ENCODE measurements at places on chromosomes 7 and 10.

GRCh38 chr10:112201334-112201733, 17.8 kb upstream of the GPAM start:
- no peak for DNase-seq

DNA sequence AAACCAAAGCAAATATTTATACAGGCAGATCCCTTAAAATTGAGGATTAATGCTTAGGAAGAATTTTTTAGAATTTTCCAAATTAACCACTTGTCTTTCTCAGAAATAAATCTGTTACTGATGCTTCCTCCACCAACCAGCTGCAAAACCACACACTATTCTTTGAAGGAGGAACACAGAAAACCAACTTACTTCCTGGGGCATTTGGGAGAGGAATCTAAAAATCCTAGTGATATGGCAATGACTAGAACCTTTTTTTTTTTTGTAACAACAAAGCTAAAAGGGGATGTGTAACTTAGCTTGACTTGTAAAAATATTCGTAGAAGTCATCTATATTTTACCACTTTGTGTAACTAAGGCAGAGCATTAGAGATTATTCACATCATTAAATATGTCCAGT, 5.1 kb upstream of the TM9SF3 start:
- no peak for DNase-seq

DNA sequence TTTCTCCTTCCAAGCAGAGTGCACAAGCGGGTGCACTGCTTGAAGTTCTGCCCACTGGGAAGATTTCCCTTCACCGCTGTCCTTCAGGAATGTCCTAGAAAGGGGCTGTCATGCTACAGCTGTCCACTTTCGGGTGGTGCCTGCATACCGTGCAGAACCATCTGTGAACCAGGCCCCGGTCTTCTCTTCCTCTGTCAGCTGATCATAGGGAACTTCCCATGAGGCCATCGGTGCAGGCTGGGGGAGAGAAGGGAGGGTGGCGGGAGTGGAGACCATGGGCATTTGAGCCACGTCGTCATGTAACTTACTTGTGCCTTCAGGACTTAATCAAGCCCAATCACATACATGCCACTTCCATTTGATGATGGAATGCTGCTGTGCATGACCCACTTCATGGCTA, 111.6 kb downstream of the NKX6-2 start:
- no peak for DNase-seq

DNA sequence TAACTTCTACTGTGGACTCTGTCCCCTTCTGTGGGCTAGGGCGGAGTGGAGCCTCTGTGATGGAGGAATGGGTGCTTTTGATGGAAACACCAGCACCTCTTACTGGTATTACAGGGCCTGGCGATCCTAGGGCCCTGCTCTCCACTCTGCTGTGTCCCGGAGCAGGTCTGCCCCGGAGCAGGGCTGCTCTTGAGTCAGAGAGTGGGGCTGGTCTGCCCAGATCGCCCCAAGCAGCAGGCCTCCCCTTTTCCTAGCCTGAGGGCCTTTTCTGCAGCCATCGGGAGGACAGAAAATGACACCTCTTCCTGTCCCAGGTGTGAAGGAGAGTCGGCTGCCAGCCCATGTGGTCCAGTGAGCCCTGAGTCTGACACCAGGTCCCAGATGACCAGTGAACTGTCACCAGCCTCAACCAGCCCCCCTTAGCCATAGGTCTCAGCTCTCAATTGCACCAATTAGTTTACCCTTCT, 1.4 kb downstream of the ZNF282 start:
- DNase-seq: no peak

GRCh38 chr10:131323025-131323424, 11.5 kb upstream of the TCERG1L start:
- DNase-seq: no peak

DNA sequence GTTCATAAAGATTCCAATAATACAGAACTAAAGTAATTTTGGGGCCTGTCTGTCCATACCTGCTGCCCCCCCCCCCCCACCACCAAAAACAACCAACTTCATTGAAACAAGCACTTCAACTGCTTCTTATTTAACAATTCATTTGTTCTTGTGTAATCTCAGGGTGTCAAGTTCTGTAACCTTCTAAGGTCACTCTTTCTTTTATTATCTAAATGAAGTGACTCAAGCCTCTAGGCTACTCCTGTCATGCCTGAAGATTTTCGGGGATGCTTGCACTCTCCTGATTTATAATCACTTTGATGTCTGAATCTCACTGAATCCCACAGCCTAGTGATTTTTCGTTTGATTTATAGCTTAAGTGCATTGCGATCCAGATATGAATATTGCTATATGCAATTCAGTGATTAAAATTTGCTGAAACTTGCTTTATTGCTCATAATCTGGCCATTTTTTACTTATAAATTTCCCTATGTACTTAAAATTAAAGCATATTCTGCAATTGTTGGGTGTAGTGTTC, 27.2 kb downstream of the GARIN1A start:
- no peak for DNase-seq

DNA sequence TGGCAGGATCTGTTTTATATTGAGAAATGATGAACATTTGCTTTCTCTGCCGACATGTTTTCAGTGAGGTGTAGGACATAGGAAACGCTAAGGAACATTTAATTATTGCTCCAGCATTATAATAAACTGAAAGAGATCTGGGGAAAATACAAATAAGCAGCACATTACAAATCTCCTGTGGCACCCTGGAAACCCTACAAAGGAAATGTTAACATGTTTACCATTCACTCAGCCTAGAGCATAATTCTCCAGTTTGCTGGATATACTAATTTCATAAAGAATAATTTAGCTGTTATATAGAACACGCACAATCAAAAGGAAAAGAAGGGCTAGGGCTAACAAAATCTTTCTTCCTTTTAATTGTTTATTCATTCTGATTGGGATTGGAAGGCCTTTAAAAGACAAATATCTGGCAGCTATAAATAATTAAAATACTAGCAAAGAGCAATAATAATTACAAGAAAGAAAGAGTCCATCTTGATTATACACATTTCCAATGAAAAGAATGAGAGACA, 299.4 kb downstream of the CRPPA start:
- no peak for DNase-seq

DNA sequence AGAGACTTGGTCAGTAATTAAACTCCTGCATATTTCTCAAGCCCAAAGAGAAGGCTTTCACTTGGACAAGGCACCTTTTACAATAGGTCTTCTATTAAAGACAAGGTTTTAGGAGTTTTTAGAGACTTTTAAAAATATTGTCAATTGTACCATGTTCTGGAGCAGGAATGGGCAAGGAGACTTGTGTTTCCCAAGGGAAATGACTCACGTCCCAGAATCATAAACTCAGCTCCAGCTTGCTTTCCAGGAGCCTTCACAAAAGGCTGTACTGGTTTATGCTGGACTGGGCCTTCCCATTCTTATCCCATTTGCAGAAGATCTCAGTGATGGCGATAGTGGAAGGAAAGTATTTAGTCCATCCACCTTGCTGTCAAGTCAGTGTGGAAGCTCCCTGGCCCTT, 7.8 kb upstream of the GLI3 start:
- DNase-seq: no peak

DNA sequence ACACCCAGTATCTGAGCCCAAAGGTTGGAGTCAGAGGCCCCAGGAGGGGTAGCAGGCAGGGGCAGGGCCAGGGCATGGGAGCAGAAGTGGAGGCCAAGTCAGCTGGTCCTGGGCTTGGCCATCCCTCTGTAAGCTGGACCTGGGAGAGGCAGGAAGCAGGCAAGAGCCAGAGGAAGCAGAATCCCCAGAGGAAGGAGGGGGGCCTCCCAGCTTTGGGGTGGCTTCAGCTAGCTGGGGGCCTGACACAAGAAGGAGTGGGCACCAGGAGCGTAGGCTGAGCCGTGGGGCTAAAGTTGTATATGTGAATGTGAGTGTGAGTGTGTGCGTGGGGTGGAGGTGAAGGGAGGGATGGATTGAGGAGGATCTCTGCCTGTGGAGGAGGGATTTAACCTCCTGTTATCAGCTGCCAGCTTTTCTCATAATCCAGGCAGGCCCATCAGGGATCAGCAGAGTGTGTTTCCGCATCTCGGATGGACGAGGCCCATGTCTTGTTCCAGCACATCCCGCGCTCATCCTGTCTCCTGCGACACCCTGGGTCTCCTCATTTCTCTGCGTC, 54.0 kb downstream of the NEURL1 start:
- no peak for DNase-seq

DNA sequence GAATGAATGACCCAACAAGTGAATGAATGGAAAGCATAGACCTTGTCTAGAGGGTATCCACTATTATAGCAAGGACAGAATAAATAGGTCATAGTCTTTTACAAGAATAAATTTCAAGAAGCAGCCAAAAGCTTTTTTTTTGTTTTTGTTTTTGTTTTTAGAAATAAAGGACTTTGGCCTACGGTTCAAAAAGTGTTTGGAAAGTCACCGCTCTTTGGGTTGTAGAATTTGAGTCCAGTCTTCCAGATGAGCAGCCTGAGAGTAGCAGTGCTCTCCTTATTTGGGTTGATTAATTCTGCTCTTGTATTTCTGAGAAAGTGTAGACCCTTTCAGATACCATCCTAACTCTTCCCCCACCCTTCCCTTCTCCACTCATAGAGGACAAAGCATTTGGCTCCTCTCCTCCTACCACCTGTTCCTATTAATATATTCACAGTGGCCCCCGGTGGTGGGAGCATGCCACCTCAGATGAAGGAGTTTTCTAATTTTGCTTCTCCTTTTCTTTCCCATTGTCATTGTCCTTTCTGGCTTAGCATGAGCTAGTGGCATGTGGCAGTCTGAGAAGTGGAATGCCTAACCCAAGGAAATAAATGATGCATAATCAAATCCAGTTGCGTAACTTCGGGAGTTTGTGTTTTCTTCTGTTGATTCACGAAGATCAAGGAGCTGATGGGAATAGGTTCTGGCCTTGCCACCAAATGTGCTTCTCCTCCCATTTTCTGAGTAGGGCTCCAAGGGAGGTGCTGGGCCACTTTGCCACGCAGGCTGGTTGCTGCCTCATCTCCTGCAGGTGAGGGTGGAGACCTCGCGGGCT, 114.7 kb downstream of the CHN2 start:
- no peak for DNase-seq

GRCh38 chr10:22805304-22805703, 90.9 kb upstream of the PIP4K2A start:
- no peak for DNase-seq

GRCh38 chr7:123771256-123771655, 22.5 kb upstream of the WASL start:
- no peak for DNase-seq

DNA sequence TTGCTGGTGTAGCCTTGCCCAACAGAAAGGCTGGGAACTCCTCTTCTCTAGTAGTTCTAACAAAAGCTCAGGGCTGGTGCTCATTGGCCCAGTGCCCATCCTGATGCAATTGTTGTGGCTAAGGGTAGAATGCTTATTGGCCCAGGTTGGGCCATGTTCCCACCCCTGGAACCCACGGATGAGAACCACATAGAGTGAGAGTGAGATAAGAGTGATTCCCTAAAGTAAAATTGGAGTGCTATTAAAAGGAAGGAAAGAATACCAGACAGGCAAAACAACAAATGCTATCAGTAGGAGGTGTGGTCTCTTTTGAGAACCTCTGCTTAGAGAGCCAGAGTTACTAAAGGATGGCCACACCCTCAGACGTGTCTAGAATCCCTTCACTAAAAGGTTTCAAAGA, 49.2 kb downstream of the LGI1 start:
- DNase-seq: no peak

DNA sequence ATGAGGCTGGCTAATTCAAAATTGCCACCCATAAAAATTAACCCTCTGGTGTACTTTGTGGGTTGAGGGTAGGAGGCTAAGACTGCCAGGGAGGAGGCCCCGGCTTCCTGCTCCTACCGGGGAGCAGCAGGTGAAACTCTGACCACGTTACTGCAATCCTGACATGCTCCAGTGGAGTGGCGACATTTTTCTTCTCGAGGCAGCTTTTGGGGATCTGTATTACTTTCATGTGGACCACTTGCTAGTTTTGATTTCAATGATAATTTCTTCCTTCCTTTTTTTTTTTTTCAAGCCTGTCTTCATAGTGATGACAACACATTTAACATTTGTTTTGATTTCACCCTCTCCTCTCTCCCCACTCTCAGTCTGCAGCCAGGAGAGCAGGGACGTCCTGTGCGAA, 14.6 kb downstream of the GATA3 start:
- DNase-seq: no peak

- DNase-seq: no peak
Observed at GRCh38 chr7:45687721-45688120, 113.6 kb downstream of the ADCY1 start.

DNA sequence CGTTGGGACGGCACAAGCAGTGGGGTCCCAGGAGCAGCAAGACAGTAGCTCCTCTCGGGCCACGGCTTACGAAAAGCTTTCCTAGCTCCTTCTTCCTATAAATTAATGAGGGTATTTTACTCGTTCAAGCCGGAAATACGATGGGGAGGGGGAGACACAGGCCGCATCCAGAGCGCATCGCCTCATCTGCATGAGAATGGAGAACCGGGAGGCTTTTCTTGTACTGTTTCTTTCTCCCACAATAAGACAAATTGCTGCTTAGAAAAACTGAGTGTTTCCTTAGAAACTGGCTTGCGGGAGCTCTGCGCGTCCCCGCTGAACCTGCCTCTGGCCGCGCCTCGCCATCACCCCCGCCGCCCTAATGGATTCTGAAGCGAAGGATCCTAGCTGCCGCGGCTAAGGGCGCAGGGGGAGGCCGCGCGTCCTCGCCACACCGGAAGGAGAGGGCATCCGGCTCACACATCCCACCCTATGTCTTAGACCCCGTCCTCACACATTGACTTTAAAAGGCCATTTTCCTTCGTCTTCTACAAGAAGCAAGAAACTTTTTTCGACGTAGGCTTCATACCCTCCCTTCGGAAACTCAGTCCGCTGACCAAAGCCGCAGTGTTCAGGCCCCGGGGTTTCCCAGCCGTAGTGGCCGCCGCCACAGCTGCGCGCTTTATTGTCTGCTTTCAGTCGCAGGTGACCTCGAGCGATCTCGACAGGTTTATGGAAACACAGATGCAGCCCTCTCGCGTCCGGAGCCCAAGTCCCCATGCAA, 8.8 kb downstream of the NXPH1 start:
- DNase-seq: no peak

DNA sequence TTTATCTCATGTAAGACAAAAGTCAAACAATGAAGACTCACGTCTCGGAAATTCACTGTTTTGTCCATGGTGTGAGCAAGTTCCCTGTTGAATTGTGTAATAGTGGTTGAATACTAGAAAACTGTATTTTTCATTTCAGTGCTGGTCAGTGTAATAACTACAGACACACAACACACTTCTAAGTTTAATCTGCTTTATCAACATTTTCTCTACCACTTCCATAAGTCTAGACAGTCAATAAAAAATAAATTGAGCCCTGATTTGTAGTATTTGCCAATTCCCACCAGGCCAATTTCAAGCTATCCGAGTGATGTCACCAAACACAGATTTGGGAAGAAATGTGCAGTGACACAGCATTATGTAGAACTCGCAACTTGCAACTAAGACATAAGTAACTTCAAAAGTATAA, 81.9 kb downstream of the GPR141 start:
- no peak for DNase-seq

- DNase-seq: no peak
Observed at GRCh38 chr7:105298439-105298894, 90.3 kb downstream of the SRPK2 start.

GRCh38 chr7:44288381-44288685, 37.1 kb downstream of the CAMK2B start:
- DNase-seq: no peak

Data from AG09309 (cell line).